ENCODE measurements at places on chromosomes 5 and 9.

DNA sequence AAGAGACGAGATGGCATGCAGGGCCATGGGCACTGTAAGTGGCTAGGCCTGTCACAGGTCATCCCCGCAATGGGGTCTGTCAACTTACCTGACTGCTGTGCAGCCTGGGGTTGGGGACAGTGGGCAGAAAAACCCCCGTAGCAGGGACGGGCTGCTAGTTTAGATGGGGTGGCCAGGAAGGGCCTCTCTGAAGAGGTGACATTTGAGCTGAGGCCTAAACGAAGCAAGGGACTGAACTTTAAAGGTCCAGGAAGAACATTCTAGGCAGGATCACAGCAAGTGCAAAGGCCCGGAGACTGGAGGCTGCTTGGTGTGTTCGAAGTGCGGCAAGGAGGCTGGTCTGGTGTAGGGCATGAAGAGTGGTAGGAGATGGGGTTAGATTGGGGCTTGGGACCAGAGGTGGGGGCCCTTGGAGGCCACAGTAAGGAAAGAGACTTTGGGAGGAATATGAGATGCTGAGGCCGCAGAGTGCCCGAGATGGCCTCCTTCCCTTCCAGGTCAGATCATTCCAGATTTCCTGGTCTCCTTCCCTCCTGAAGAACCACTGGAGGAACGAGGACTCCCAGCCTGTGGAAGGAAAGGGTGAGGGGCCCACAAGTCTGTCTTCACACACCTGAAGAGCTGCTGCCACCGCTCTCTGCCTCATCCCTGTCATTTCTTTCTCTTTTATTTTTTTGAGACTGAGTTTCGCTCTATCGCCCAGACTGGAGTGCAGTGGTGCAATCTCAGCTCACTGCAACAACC is 37.9 kb upstream of the SH3PXD2B start:
- DNase-seq = no peak

DNA sequence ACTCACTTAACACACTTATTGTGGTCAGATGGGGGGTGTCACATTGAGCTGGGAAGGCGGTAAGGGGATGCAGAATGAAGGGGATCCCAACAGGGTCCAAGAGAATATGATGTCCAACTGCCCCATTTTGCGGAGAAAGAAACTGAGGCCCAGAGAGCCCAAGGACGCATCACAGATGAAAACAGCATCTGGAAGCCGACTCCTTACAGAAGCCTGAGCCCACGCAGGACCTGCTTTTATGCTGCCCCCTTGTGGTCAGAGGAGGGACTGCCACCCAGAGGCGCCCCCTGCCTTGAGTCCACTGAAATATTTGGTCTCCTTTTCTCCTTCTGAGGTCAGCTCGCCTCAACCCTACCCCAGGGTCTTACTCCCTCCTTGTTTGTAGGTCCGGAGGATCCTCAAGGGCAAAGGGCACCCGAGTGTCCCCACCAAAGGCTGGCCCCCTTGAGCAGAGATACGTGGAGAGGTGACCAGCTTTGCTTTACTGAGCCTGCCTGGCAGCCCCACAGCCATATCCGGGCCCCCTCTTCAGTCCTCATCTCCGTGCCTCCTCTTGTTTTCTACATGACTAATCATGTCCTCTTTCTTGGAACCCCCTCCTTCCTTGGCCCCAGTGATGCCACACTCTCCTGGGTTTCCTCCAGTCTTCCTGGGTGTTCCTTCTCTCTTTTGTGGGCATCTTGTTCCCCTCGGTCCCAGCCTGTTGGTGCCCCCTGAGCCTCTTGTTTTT is 30.0 kb upstream of the TTLL11 start:
- no peak for DNase-seq

- DNase-seq = no peak
These were observed 35.5 kb upstream of the ELL2 start for GRCh38 chr5:95996904-95997723.

DNA sequence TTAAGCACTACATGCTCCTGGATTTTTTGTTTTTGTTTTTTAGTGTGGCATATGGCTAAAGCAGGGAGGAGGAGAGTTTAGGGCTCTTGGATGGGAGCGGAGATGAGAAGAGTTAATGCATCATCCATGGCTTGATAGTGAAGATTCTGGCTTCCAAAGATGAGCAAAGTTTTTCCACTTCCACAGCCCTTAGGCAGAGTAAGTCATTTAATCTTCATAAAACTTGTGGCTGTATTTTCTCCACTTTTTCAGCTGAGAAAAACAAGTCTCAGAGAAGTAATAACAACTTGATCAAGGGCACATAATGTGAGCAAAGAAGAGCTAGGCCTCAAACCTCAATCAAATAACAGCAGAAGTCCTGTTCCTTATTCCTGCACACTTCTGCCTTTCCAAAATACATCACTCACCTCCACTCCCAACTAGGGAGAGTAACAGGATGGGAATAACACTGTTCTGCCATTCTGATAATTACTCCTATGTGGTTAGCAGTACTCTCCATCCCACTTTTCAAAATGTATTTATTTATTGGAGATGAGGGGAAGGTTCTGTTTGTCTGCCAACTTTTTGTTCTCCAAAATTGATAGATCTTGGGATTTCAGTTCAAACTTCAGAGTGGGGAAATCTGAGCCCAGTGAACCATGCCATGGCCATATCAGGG is 53.7 kb upstream of the DPYSL3 start:
- no peak for DNase-seq

DNA sequence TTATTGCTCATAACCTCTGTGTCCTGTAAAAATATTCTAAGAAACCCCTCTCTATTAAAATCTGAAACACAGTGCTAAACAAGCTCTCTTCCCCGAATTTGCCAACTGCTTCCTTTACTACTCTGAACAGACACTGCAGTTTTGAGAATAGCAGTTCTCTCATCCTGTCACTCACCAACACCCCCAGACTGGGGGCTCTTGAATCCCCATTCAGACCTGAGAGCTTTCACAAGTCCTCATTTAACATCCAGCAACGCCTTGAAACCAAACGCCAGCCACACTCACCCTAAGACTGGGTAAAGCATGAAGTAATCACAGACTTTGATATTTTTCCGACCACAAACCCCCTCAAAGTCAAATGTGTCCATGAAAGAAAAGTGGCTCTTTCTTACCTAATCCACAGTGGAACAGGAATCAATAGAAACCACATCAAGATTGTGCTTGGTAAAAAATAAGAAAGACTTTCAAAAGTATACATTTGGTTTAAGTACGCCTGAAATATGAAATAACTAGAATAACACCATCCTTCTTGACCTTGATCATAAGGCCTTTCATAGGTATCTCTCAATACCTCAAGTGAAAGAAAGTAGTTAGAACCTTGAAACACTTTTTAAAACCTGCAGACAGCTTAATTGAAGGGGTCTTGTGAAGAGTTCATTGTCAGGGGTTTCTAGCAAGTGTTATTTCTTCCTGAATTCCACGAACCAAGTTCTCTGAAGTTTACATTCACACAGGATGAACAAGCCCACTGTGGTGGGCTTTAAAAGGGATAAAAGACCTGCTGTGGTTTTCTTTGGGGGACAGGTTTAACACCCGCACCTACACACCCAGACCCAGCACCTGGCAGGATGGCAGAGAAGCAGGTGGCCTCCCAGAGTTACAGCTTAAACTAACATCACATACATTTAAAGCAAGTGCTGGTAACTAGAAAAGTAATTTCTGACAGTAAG is 412.6 kb downstream of the MLLT3 start:
- DNase-seq = no peak

GRCh38 chr5:66329078-66329477 is 185.0 kb downstream of the SREK1 start:
- no peak for DNase-seq

DNA sequence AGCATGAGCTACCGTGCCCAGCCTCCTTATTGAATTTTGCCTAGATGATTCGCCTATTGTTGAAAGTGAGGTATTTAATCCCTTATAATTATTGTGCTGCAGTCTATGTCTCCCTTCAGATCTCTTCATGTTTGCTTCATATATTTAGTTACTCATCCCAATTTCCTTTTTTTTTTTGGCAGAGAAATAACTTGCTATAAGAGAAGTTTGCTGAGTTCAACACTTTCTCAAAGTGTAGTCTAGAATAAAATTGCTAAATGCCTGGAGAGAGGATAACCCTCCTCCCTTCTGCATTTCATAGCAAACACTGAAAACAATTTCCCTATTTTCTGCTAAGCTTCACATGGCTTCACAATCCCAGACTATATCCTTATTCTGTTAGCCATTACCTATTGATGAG is 136.6 kb upstream of the CD180 start:
- DNase-seq = no peak

DNA sequence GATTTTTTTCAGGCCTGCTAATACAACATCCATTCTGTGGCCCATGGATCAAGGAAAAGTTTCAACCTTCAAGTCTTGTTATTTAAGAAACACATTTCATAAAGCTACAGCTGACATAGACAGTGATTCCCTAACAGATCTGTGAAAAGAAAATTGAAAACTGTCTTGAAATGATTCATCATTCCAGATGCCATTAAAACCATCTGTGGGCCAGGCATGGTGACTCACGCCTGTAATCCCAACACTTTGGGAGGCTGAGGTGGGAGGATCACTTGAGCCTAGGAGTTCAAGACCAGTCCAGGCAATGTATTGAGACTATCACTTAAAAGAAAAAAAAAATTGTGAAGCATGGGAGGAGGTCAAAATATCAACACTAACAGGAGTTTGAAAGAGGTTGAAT is 6.0 kb downstream of the RAPGEF6 start:
- DNase-seq = no peak

- DNase-seq = no peak
These were observed 20.9 kb upstream of the DMXL1 start for GRCh38 chr5:119049824-119050449.

DNA sequence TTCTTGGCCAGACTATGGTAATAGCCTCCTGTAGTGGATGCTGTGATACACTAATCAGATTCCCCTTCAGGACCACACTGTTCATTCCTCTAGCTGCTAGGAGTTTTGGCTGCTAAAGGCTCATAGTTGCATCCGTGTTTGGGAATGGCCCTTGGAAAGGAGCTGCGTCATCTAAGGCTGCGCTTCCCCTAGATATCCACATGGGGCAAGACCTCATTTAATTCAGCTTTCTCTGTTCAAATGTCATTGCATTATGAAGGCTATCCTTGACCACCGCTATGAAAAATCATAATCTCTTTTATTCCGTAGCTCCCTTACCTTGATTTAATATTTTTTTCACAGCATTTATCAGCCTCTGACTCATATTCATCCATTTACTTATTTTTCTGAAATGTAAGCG is 258.3 kb upstream of the NR4A3 start:
- DNase-seq = no peak

GRCh38 chr5:178486239-178486641 is 104.0 kb downstream of the COL23A1 start:
- DNase-seq = no peak

DNA sequence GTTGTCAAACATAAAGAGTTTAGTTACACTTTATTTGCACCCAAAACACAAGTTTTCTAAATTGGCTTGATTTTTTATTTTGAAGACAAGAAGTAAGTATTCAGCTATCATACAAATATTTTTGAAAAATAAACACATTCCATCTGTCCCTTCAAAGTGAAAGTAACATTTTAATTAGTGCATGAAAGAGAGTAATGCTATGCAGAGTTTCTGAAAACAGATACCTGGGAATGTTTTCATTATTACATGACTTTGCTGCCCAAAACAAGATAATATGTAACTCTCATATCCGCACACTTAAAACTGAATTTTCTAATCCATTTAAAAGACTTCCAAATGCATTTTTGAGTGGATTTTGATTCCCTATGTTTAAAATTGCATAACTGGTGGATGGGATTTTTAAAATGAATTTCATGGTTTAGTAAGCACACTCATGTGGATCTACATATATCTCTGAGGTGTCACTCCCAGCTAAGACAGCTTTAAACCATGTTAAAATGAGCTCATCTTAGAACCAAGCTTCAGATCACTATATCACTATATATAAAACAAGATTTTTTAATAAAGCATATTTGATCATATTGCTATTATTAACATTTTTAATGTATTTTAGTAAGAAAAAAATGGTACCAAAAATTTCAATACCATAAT is 127.5 kb downstream of the ATPSCKMT start:
- DNase-seq = no peak

DNA sequence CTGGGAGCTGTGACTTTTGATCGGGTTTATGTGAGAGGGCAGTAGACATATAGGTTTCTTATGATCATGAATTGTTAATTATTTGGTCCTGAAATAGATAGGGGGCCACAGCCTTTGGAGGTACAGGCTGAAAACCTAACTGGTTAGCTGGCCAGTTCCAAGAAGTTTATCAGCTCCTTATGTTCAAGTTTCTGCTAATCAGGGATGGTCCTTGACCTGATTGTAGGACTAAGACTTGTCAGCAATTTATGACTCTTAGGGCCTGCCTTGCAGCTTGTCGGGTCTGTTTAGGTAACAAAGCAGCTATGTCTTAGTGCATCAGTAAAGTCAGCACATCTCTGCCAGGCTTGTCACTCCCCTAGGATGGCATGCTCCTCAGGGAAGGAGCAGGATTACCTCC is 151.8 kb upstream of the RUSC2 start:
- DNase-seq = no peak

GRCh38 chr5:10077791-10078545 is 171.7 kb downstream of the ATPSCKMT start:
- DNase-seq = no peak

- DNase-seq = no peak
These were observed 1.8 kb downstream of the PTBP3 start for GRCh38 chr9:112331674-112331952.

DNA sequence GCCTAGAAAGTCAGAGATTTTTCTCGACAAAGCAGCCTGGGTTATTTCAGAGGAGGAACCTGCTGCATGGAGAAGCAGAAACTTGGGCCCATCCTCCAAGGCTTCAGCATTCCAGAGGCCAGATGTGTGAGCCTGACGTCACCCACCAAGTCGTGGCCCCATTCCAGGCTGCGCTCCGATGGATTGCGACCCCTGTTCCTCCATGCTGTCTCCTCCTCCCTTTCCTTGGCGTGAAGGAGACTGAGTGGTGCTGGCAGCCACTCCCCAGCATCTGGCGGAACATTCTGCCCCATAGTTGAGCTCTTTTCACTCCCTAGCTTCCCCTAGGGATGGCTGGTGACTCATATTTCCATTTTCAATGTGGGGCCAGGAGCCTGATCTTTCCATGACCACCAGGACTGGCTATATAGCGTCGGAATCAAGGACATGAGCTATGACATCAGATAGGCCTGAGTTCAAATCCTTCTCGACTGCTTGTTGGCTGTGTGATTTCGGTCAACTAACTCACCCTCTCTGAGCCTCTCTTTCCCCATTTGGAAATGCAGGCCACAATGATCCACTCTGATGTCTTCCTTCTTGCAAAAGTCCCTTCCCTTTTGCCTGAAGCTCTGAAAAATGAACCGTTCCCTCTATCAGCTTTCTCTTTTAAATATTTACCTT is 24.5 kb upstream of the DUSP1 start:
- DNase-seq = no peak

DNA sequence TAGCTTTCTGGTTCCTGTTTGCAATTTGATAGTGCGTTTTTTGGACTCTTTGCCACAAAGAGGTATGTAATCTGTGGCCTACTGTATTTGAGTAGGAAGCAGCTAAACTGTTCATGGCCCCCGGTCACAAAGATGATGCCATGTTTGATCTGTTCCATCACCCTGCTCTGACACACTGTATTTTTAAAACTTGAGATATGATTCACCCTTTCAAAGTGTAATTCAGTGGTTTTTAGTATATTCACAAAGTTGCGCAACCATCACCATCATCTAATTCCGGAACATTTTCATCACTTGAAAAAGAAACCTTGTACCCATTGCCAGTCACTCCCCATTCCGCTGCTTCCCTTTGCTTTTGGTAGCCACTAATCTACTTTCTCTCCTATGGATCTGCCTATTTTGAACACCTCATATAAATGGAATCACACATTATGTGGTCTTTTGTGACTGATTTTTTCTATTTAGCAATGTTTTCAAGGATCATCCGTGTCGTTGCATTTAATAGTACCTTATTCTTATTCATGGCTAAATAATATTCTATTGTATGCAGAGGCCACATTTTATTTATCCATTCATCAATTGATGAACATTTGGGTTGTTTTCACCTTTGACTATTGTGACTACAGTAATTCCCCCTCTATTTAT is 141.6 kb downstream of the NR3C1 start:
- no peak for DNase-seq
